Neural progenitor cell (in vitro differentiated cells): ENCODE measurements at places on chromosomes 13 and 19.

DNA sequence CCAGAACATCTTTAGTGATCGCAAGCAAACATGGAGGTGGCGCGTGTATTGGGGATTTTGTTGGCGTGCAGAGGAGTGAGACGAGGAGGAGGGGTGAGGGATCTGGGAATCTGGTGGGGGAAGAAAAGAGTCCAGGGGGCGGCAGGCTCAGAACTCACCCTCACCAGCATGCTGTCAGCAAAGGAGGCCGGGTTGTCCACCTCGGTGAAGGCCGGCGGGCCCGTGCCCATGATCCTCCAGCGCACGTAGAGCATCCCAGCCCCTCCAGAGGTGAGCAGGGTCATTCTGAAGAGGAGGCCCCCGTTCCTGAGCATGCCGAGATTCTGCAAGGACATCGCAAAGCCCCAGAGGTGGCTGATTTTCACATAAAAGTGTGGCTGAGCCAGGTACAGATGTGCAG is 37.2 kb downstream of the TMTC4 start:
- no peak for DNase-seq

- no peak for DNase-seq
Observed at GRCh38 chr13:50730496-50731351, 112.8 kb downstream of the DLEU7 start.

GRCh38 chr13:49869519-49869918 is 66.6 kb downstream of the SPRYD7 start:
- DNase-seq: peak; percentile 57

GRCh38 chr13:50882816-50883435 is 26.7 kb upstream of the RNASEH2B start:
- DNase-seq: no peak
